GM12891 (cell line): ENCODE measurements at places on chromosomes 16 and 17.

GRCh38 chr16:66441586-66442375, 14.7 kb downstream of the BEAN1 start:
- DNase-seq: no peak

- DNase-seq: no peak
Observed at GRCh38 chr16:52251495-52251894, 295.4 kb downstream of the TOX3 start.

DNA sequence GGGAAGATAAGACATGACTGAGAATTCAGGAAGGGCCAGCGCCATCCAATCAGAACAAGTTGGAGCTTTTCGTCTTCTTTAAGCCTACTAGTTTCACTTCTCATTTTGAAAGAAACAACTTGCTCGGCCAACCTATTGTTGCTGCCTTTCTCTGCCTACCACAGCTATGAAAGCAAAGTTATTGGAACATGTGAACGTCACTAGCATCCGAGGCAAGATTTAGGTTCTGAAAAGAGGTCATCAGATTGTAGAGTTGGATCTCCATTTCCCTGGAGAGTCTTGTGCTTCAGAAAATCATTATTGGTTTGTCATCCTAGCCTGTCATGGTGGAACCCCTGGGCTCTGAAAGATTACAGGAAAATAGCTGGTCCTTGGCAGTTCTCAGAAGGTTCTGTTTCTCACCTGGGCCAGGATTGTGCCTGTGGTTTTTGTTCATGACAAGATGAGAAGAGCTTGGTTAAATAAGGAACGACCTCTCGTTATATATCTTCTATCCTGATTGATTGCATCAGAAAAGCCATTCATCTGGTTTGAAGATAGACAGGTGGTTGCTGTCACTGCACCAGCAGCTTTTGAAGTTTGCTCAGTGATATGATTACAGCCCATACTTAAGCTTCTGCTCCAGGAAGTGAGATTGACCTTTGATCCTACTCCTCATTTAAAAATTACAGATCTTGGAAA, 25.3 kb downstream of the CDH13 start:
- no peak for DNase-seq

- DNase-seq: peak; percentile 40
Observed at GRCh38 chr16:16861546-16861945, 482.6 kb downstream of the NPIPA7 start.

GRCh38 chr17:79746889-79747507, 16.3 kb downstream of the ENPP7 start:
- no peak for DNase-seq

- no peak for DNase-seq
Observed at GRCh38 chr17:48175692-48176470, 68.3 kb downstream of the SNX11 start.

- DNase-seq: no peak
Observed at GRCh38 chr16:80536238-80536637, 4.6 kb upstream of the DYNLRB2 start.

- no peak for DNase-seq
Observed at GRCh38 chr16:7303660-7304200, 28.9 kb upstream of the RBFOX1 start.

- no peak for DNase-seq
Observed at GRCh38 chr16:10577305-10578202, 2.8 kb downstream of the EMP2 start.

DNA sequence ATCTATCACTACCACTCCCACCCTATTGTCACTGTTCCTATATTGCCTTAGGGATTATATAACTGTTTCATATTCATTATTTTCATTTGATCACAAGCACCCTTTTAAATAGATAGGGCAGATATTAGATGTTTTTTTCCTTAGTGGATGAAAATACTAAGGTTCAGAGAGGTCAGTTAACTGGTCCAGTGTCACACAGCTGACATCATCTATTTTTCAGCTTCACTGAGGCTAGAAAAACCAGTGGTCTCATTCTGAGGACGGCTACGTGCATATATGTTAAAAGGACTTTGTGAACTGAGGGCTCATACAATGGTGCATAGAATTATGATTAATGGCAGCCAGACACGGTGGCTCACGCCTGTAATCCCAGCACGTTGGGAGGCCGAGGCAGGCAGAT, 29.0 kb upstream of the RGS9 start:
- DNase-seq: no peak
